A172 (cell line): ENCODE measurements at places on chromosomes 3 and 15. TPM values are rescaled to one million over a fixed set of nuclear protein-coding genes. Genes with fewer than 3 reads are reported as not detected.

- no peak for DNase-seq
Observed at GRCh38 chr15:51969728-51970127, 1.9 kb downstream of the LEO1 start.

The PCLAF gene
- 173 and 180 TPM in 2 replicates for total RNA-seq

DNA sequence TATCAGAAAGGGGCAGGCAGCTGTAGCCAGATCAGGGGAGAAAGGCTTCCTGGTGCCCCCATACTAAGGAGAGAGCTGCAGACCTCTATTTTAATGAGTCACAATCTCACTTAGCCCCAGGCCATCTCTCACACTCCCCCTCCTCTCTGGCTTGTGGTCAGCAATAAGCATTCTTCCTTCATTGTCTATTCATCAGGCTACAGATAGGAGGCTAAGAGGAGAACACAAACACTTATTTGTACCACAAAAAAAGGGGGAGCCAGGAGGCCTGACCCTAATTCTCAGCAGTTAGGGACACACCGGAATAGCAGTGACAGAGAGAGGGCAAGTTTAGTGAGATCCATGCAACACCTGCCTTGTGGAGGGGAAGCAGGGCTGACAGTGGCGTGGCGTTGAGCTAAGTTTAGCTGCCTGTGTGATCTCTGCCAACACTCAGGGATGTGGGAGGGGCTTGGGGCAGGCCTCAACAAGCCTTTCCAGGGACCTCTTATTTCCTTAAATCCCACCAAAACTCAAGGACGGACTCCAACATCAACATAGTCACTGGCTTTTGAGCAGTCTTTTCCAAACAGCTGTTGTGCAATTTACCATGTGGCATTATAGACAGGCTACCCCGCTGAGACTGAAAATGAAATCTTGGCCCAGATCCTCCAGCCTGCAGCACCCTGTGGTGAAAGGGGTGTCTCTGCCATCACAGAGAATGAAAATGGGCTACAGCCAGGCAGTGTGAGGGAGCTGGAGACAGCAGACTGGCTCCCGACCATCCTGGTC is 191.9 kb upstream of the TSC22D2 start:
- peak; percentile 60 for DNase-seq

DNA sequence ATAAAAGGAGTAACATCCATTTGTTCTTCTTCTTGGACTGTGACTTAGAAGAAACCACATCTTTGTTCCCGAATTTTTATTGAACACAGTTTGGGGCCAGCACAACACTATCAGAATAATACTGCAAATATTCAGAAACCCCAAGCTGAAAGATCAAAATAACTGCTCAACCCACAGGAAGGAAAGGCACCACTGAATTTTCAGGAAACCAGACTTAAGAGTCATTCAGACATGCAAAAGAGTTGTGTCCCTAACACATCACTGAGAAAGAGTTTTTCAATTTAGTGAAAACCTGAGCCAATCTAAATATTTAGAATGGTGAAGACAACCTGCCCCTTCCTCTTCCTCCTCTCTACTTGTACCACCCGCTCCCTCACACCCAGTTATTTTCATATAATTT is 295.0 kb upstream of the RORA start:
- DNase-seq, result no peak

DNA sequence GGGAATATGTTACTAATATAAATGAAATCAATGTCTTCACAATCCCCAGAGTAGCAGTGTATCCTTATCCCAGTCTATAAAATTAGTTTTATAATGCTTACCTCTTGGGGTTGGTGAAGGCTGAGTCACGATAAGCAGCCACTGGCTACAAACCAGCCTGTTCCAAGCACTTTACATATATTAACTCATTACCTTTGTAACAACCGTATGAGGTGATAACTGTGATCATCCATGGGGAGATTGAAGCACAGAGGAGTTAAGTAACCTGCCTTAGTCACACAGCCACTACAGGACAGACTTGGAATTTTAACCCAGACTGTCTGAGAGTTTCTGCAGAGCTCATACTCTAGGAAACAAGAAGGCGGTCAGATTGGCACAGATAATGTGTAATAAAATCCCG is 43.3 kb upstream of the MITF start:
- no peak for DNase-seq

DNA sequence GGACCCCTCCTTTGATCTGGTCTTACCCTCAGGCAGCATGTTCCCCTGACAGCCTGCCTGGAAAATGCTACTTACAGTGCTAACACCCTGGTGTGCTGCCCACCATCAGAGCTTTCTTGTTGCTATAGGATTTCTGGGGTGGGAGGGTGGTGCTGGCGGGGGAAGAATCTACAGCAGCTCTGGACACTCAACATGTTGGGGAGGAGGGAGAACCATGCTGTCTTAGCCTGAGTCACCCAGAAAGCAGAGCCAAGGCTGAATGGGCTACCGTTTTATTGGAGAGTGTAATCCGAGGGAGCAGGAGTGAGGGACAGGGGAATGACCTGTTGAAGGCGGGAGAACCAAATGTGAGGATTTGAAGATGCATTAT is 45.6 kb downstream of the MFSD1 start:
- DNase-seq, result peak; percentile 13

The TGM5 gene
- 0.14 TPM in 1 of 2 replicates, not detected in the other for total RNA-seq

- peak; percentile 83 for DNase-seq
Observed at GRCh38 chr3:58164199-58164879, 46.4 kb downstream of the DNASE1L3 start.

GRCh38 chr15:71612397-71612722 is 198.0 kb upstream of the NR2E3 start:
- no peak for DNase-seq

- no peak for DNase-seq
Observed at GRCh38 chr3:63762934-63763550, 56.1 kb upstream of the C3orf49 start.

DNA sequence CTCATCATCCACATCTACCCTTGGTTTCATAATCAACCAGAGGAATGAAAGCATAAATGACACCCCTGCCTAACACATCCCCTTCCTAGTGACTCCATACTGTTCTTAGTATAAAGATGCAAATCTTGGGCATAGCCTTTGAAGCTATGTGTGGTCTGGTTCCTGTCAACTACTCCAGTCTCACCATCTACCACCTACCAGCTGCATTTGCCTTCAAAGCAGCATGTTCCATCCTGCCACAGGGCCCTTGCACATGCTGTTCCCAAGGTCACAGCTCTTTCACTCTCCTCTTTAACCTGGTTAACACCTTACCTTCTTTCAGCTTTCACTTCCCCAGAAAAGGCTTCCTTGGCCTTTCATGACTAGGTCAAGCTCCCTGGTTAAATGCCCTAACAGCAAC is 62.3 kb upstream of the ARHGEF3 start:
- DNase-seq, result no peak

DNA sequence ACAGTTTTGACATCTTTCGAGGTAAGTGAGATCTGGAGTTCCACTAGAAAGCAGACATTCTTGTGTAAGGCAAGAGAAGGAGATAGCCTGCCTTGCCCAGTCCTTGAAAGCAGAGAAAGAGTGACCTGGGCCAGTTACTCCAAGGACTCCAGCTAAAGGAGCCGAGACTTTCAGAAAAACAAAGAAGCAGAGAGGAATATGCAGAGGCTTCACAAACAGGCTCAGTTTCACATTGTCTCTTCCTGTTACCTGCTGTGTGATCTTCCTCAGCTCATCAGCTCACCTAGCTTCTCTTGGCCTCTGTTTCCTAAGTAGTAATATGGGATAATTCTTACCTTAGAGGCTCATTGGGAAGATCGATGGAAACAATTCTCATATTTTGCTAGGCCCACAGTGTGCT is 81.0 kb downstream of the CDC25A start:
- DNase-seq, result no peak

DNA sequence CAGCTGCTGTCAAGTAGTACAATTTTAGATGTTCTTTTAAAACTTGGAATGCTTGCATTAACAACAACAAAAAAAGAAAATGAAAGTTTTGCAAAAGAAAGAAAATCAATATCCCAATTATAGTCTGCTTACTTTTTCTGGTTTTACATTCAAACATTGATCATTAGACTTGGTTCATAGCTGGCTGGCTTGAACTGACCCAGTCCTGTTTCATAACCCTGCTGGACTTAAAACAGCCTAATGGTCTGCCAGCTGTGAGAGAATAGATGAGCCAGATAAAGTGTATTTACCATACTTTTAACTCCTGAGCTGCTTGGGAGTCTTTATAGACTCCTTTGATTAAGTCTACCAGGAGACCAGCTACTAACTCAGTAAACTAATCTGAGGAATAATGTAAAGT is 59.2 kb downstream of the PIAS1 start:
- DNase-seq, result no peak

DNA sequence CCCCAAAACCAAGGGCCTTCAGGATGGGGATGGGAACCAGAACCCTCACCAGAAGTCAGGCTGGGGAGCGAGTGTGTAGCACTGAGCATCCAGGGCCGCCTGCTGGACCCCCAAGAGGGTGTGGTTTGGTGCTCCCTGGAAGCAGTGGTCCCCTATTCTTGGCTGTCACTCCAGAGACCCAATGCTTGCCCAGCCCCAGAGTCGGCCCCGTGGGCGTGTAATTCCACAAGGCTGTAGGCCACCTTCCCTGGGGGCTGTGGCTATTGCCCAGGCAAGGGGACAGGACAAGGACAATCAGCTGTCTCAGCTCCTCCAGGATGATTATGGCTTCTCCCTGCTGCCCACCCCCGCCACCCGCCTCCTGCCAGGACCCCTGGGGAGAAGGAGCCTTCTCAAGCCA is 14.5 kb downstream of the IGDCC3 start:
- DNase-seq, result no peak

DNA sequence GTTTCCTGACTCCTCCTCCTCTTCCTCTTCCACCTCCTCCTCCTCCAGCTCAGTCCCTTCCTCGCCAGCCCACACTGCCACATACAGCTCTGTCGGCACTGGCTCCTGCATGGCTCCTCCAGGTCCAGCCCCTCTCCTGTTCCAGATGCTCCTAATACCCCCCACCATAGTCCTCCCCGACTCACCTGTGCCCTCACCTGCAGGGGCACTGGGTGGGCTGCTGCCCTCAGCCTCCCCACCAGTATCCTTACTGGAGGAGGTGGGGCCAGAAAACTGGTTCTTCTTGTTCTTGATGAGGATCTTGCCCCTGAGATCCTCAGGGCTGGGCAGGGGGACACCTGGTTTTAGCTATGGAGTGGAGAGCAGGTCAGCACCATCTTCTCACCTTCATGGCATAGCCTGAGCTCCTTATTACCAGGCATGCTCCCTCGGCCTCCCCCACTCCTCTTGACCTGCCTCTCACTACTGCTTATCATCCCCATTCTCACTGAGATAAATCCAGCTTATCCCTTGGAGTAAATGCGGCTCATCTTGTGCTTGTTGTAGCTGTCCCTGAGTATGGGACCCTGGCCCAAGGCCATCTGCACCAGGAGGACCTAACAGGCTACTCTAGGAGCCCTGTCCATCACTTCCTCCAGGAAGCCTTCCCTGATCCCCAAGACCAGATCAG is 11.0 kb downstream of the PLCB2 start:
- no peak for DNase-seq

- no peak for DNase-seq
Observed at GRCh38 chr3:122619040-122619439, 41.6 kb downstream of the PARP15 start.

GRCh38 chr3:141625506-141625905 is 112.6 kb upstream of the RNF7 start:
- peak; percentile 55 for DNase-seq

GRCh38 chr3:46187341-46187700 is 20.8 kb downstream of the CCR1 start:
- DNase-seq, result no peak

DNA sequence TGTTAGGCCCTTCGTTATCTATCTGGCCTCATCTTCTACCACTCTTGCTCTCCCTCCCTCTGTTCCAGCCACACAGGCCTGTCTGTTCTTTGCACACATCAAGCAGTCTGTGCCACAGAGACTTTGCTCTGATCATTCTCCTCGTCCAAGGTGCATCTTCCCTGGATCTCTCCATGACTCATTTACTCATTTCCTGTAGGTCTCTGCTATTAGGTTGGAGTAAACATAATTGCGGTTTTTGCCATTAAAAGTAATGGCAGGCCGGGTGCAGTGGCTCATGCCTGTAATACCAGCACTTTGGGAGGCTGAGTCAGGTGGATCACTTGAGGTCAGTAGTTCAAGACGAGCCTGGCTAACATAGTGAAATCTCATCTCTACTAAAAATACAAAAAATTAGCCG is 9.5 kb upstream of the C3orf49 start:
- peak; percentile 86 for DNase-seq

The TMEM45A gene
- total RNA-seq, result 11.5 and 17.9 TPM in 2 replicates

DNA sequence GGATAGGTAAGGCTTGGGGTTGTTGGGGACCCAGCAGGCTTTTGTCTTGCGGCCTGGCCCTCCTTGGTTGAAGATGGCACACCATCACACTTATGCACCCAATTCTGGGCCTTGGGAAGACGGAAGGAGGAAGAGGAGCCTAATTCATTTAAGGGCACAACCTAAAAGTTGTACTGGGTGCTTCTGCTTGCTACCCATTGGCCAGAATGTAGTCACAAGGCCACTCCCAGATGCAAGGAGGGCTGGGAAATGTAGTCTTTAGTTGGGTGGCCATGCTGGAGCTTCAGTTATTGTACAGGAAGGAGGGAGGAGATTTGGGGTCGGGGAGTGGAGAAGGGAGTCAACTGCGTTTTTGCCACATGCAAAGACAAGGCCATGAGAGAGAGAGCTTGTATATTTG is 109.2 kb downstream of the TMEM266 start:
- DNase-seq, result peak; percentile 33

- DNase-seq, result no peak
Observed at GRCh38 chr15:49225572-49226281, 55.7 kb downstream of the GALK2 start.

- DNase-seq, result peak; percentile 64
Observed at GRCh38 chr3:12175844-12176453, 17.2 kb upstream of the TIMP4 start.

The A4GNT gene
- total RNA-seq, result not detected in 2 replicates
